ENCODE measurements at places on chromosomes 2 and 18. TPM values are rescaled to one million over a fixed set of nuclear protein-coding genes. Genes with fewer than 3 reads are reported as not detected.
A peak's percentile ranks its signal among the peaks of the same experiment; 100 is the strongest.

FSIP2 gene
- 2.9 TPM for polyA plus RNA-seq

PSME4 gene
- polyA plus RNA-seq, result 38.5 TPM

POTEC gene
- polyA plus RNA-seq, result not detected

DNA sequence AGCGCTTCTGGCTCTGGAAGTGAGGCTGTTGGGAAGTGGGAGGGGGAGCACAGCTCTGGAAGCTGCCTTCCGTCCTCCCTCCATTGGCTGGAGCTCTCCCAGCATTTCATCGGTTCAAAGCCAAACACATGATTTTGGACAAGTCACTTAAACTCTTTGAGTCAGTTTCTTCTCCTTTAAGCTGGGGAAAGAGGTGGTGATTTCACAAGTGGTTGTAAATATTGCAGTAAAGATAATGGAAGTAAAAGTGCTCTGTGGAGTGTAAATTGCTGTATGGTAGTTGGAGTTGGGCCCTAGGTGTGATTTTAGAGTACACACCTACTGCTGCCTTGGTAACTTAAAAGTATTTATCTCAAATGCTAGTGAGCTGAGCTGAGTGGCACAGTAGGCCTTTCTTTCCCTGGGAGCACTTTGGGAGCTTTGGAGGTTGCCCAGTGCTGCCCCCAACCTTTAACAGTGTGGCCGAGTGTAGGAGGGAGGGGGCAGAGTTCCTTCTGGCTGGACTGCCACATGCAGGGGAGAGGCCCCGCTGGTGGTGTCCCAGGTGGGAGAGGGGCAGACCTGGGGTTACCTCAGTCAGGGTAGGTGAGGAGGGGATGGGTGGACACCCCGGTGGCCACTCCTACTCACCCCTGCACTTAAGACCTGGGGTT, 54.7 kb downstream of the ASAP2 start:
- DNase-seq, result no peak

GRCh38 chr2:224160917-224161316, 121.8 kb upstream of the SERPINE2 start:
- no peak for DNase-seq

GRCh38 chr2:9797681-9798556, 45.4 kb upstream of the TAF1B start:
- no peak for DNase-seq

DNA sequence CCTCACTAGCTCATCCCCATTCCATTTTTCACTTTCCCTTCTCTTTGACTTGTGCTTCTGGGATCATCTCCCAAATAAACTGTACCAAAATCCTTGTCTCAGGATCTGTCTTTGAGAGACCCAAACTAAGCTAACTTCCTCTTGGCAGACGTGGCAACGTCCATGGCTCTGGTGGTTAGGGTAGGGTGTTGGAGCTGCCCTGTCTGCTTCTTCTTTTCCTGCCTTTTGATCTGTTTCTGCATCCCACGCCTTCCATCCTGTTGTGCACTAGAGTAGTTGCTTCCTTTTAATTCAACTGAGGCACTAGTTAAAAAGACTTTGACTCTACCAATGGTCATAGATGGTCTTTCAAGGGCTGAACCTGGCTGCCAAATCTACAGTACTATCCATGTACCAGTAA, 5.5 kb upstream of the MAP4K4 start:
- no peak for DNase-seq

- DNase-seq, result peak; percentile 56
Measured at GRCh38 chr2:85066874-85067351, 66.3 kb upstream of the TCF7L1 start.

DNA sequence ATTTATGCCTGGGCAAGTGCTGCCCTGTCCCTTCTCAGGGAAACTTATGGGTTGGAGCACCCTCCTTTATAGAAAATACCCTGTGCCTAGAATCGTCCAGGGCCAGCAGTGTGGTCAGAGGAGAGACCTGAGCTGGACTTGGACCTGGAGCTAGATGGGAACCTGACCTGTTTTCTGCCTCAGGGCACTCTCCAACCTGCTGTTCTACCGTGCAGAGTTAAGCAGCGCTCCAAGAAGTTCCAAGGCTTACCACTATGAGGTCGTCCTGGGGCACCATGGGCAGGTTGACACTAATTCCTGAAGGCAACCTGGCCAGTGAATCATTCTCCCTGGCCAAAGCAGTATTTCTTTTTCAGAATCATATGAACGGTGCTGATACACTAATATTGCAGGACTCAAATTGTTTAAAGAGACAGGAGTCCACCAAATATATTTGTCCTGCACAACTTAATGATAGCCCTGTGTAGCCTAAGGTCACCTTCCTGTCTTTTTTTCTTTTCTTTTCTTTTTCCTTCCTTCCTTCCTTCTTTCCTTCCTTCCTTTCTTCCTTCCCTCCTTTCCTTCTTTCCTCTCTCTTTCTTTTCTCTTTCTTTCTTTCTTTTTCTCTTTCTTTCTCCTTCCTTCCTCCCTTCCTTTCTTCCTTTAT, 455.4 kb upstream of the HNMT start:
- no peak for DNase-seq

GRCh38 chr2:21303876-21304275, 180.1 kb downstream of the TDRD15 start:
- no peak for DNase-seq

POTEI gene
- 0.90 TPM for polyA plus RNA-seq

DNA sequence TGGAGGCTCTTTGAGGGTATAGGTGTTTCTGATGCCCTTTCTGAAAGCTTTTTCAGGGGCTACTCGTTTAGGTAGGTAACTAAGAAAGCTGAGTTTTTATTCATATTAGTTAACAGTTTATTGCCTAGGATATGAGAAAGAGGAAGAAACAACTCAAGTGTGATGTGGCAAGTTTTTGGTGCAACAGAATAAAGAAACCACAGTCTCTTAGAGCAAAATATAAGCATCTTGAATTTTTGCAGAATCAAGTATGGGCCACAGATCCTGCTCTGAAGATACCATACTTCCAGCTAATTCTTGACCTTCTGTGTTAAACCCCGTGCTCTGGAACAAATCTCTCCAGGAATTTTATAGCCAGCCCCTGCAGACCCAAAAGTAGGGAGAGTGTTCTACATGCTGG, 147.7 kb upstream of the SLC1A4 start:
- DNase-seq, result no peak

LGALSL gene
- polyA plus RNA-seq, result 85.9 TPM

GRCh38 chr2:120218181-120218580, 5.0 kb downstream of the TMEM185B start:
- no peak for DNase-seq

DNA sequence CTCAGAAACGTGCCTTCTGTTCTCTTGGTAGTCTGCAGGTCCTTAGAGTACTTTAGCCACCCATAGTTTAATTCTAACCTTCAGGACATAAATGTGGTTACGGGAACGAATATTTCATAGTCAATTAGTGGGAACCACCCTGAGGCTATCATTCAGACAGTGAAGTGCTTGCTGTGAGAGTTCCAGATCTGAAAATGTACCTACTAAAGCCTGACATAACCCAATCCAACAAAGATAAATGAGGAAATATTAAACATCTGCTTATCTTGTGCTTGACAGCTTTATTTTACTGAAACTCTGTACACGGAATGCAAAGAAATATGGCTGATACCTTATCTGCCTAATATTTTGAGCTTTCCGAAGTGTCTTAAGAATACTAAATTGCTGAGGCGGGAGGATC, 43.0 kb downstream of the RAB27B start:
- DNase-seq, result no peak

TRIB2 gene
- 77.2 TPM for polyA plus RNA-seq

IL37 gene
- 0.21 TPM for polyA plus RNA-seq

RAPGEF4 gene
- 16.7 TPM for polyA plus RNA-seq

- DNase-seq, result no peak
Measured at GRCh38 chr2:54247115-54247514, 8.9 kb downstream of the TSPYL6 start.

KCNJ3 gene
- 0.28 TPM for polyA plus RNA-seq

HOXD4 gene
- 0.52 TPM for polyA plus RNA-seq

AMER3 gene
- 0.06 TPM for polyA plus RNA-seq

GRCh38 chr18:21598726-21599584, 1.5 kb downstream of the ESCO1 start:
- DNase-seq, result no peak

ANKRD30BL gene
- polyA plus RNA-seq, result 0.56 TPM

FIGLA gene
- not detected for polyA plus RNA-seq

DNA sequence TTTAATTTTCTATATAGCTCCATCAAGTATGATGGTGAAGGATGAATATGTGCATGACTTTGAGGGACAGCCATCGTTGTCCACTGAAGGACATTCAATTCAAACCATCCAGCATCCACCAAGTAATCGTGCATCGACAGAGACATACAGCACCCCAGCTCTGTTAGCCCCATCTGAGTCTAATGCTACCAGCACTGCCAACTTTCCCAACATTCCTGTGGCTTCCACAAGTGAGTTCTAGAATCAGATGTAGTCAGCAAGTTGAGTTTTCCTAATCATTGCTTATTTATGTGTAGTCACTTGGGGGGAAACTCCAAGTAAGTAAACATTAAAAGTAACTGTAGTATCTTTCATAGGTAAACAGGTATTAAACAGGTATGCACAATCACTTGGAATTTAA, 24.8 kb downstream of the SMAD4 start:
- DNase-seq, result no peak

GRCh38 chr2:227454323-227454860, 17.6 kb upstream of the AGFG1 start:
- no peak for DNase-seq

DNA sequence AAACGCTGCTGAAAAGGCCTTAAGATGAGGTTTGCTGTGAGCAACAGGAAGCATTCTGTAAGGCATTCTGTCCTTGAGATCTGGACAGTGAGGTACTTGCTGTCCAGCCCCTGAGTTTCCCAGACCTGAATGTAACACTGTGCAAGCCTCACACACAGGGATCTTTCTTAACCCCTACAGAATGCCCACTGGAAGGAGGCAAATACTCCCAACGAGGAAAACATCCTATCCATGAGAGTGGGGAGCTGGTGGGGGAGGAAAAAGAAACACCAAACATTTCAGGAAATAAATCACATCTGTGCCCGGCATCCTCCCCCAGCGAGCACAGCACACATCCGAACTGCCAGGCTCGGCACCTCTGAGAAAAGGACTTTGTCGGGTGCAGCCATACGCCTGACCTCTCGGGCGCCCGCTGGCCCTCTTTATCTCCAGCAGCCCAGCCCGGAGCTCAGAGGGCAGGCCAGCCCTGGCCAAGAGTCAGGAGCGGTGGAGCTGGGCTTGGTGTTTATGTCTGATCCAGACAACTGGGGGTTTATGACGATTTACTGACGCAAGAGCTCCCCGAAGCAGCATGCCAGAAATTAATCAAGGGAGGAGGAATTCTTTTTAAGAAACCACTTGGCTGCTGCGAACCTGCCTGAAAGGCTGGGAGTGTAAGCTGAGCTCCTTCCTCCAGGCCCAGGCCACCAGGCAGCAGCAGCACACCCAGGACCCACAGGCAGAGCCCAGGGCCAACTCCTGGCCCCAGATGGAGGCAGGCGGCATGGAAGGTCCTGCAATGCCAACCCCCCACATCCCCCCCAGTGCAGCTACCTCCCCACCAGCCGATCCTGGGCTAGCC, 72.2 kb downstream of the HDAC4 start:
- DNase-seq, result no peak

DNA sequence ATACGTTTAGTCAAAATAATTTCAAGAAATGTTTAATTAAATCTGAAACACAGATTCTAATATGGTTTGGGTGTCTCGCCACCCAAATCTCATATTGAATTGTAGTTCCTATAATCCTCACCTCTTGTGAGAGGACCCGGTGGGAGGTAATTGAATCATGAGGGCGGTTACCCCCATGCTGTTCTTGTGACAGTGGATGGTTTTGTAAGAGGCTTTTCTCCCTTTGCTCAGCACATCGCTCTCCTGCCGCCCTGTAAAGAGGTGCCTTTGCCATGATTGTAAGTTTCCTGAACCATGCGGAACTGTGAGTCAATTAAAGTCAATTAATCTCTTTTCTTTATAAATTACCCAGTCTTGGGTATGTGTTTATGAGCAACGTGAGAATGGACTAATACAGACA, 1045.1 kb upstream of the POU3F3 start:
- DNase-seq, result no peak

DLX1 gene
- polyA plus RNA-seq, result not detected

REEP1 gene
- 20.4 TPM for polyA plus RNA-seq

FBXO41 gene
- polyA plus RNA-seq, result 2.1 TPM

GRCh38 chr2:165044505-165045303, 89.4 kb upstream of the SLC38A11 start:
- DNase-seq, result no peak

VWA3B gene
- polyA plus RNA-seq, result 5.0 TPM

ABCB6 gene
- polyA plus RNA-seq, result 25.4 TPM

DNA sequence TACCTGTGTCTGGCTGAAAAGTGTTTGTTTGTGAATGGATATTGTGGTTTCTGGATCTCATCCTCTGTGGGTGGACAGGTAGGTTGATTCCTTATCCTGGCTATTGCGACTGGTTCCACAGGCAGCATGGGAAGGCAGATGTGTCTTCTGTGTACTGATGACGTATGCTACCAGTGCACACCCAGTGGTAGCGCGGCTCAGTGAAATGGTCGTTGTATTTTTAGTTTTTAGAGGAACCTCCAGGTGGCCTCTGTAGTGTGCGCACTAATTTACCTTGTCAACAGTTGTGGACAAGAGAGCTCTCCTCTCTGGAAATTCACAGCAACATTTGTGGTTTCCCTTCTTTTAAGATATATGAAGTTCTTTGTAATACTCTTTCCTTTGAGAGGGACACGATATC, 52.5 kb downstream of the CCDC74A start:
- no peak for DNase-seq

GRCh38 chr2:227783404-227784138, 30.1 kb upstream of the CCL20 start:
- DNase-seq, result no peak

DNA sequence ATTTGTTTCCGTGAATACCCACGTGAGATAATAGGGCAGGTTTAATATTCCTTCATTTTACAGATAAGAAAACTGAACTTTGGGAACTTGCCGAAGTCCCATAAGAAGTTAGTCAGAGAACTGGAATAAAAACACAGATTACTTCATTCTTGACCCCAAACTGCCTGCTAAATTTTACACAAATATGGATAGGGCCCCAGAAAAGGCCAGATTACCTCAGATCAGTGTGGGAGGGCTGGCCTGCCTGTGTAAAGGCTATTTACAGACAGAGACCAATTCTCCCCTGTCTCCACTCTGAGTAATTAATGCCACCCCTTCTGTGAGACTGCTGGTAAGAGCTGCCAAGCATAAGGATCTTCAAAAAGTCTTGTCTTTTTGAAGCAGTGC, 139.2 kb downstream of the MGAT5 start:
- DNase-seq, result no peak

NEB gene
- 47.5 TPM for polyA plus RNA-seq

RNF144A gene
- 35.4 TPM for polyA plus RNA-seq
